ENCODE measurements at places on chromosomes 1 and 21.

GRCh38 chr1:164765992-164766720, 207.2 kb downstream of the PBX1 start:
- no peak for DNase-seq

DNA sequence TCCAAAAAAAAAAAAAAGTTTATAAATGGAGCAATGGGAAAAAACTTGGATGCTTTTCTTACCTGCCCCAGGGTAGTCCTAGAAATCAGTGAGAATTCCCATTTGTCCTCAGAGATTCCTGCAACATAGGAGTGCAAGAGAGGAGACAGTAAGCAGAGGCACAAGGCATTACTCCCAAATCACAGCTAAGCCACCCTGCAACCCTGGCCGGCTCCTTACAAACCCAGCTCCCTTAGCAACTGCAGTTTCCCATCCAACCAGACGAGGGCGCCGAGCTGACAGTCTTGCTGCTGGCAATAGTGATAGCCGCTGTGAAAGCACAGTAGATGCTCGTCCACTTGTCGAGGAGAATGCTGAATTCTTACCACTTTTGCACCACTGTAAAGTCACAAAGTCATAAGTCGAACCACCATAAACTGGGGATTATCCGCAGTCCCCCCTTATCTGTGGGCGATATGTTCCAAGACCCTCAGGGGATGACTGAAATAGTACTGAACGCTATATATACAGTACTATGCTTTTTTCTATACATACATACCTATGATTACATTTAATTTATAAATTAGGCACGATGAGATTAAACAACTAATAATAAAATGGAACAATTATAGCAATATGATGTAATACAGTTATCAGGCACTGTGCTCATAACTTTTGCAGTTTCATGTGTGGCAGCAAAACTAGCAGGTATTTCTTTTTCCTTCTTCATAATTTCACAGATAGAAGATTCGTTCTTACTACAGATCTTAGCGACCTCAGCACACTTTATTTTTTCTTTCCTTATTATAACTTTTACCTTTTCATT, 6.0 kb upstream of the PITHD1 start:
- DNase-seq = peak; percentile 71

- DNase-seq = no peak
Observed at GRCh38 chr1:2226525-2227345, 1.4 kb upstream of the SKI start.

- DNase-seq = no peak
Observed at GRCh38 chr1:109255097-109255651, 5.8 kb downstream of the CELSR2 start.

- no peak for DNase-seq
Observed at GRCh38 chr1:43439781-43440180, 13.9 kb downstream of the HYI start.

DNA sequence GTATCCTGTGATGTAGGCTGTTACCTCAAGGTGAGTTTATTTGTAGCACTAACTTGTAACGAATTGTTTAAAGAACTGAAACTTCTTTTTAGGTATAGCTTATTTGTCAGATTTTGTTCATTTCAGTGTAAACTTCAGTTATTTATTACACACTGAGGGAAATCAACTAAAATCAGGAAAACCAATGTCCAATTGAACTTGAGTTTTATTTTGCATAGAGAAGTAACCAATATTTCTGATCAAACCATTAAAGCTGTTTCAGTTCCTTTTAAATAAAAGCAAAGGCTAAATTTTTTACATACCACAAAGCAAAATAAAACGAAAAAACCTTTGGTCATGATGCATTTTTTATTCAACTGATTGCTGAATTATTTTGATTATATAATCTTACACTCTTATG, 103.6 kb downstream of the CAMTA1 start:
- DNase-seq = no peak

- DNase-seq = peak; percentile 8
Observed at GRCh38 chr1:8004803-8005573, 21.1 kb downstream of the ERRFI1 start.

DNA sequence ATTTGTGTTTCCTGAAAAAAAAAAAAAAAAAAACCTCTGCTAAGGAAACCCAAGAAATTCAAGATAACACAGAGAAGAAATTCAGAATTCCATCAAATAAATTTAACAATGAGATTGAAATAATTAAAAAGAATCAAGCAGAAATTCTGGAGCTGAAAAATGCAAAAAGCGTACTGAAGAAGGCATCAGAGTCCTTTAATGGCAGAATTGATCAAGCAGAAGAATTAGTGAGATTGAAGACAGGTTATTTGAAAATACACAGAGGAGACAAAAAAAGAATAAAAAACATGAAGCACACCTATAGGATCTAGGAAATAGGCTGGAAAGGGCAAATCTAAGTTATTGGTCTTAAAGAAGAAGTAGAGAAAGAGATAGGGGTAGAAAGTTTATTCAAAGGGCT, 38.2 kb downstream of the NME7 start:
- DNase-seq = no peak

DNA sequence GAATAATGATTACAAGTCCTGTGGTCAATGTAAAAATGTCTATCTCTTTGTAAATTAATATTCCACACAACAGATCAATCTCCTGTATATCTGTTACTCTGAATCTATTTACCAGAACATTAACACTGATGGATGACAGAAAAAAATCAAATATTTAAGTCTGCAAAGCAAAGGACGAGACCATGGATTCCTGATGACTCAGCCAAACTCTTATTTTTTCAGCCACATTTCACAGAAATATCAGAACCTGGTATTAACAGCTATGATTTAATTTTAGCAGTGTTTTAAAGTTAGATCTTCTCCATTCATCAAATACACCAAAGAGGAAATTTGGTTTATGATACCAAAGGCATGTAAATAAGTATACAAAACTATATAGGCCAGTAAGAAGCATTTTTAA, 46.1 kb downstream of the FAF1 start:
- no peak for DNase-seq

- DNase-seq = no peak
Observed at GRCh38 chr21:33658919-33659567, 16.7 kb downstream of the ITSN1 start.

- DNase-seq = peak; percentile 60
Observed at GRCh38 chr1:51214615-51215131, 21.4 kb upstream of the RNF11 start.

DNA sequence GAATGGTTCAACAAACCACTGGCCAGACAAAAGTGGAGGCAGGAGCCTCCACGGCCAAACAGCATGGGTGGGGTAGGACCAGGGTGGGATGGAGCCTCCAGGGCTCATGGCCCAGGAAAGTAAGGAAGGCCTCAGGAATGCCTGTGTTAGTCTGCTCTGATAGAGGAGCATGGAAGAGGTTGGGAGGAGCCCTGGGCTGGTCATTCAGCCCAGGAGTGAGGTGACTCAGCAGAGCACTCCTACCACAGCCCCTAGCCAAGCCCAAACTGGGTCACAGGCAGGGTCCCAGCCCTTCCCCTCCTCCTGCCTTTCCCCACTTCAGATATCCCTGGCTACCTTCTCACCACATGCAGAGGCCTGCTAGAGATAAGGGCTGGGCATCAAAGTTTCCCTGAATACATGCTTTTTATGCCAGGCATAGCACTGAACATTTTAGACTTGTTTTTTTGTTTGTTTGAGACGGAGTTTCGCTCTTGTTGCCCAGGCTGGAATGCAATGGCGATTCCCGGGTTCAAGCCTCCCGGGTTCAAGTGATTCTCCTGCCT, 3.1 kb upstream of the SHISA4 start:
- no peak for DNase-seq

- no peak for DNase-seq
Observed at GRCh38 chr21:34147792-34148418, 74.5 kb downstream of the MRPS6 start.

DNA sequence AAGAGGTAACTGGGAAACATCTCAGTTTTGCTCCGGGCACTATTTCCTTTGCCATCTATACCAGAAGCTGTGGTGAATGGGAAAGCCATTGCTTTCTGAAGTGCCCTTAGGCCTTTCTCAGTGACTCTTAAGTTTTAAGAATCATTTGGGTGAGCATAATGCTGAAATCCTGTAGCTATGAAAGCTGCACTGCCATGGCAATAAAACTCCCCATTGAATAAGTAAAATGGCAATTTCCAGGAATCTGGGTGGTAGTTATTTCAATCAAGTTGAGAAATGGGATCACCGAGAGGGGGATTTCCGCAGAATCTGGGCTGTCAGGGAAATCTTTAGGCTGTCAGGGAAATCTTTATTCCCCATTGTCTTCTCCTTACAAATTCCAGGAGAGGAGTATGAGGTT, 26.8 kb upstream of the MACF1 start:
- no peak for DNase-seq

DNA sequence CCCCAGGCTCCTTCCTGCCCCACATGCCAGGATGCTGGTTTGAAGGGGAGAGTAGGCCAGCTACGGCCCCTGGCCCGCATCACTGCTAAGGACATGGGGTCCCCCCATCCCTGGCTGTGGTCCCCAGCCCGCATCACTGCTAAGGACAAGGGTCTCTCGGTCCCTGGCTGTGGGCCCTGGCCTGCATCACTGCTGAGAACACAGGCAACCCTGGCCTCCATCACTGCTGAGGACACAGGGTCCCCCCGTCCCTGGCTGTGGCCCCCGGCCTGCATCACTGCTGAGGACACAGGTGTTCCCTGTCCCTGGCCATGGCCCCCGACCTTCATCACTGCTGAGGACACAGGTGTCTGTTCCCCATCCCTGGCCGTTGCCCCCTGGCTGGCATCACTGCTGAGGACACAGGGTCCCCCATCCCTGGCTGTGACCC, 448 bp upstream of the OBSCN start:
- DNase-seq = no peak

- DNase-seq = no peak
Observed at GRCh38 chr1:69611316-69611715, 43.6 kb downstream of the LRRC7 start.

DNA sequence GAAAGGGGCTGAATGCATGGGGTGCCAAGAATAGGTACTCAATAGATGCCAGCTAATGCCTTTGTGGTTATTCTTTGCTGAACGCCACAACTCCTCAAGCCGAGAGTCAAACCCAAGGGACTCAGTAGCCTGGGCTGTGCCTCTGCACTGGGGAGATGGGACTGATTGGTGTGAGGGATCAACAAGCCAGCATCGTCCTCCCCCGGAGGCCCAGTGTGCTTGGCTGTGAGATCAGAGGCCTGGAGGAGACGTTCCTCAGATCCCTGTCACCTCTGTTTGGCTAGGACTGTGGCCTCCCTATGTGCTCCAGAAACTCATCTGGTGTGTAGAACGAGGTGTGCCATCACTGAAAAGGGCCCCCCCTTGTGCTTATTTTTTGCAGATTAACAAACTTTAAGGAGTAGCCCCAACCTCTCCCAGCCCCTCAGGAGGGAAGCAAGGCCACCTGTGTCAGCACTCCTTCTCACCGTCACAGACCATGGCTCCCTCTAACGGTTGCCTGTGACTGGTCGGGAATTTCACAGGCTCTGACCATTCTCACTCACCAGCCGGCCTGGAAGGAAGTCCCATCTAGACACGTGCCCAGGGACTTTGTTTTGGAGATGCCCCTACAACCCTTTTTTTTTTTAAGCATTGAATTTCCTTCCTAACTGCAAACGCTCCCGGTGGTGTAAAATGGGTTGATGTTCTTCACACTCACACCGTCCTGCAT, 194.0 kb upstream of the VAMP3 start:
- no peak for DNase-seq

- peak; percentile 32 for DNase-seq
Observed at GRCh38 chr1:109895720-109896504, 14.7 kb upstream of the CSF1 start.

DNA sequence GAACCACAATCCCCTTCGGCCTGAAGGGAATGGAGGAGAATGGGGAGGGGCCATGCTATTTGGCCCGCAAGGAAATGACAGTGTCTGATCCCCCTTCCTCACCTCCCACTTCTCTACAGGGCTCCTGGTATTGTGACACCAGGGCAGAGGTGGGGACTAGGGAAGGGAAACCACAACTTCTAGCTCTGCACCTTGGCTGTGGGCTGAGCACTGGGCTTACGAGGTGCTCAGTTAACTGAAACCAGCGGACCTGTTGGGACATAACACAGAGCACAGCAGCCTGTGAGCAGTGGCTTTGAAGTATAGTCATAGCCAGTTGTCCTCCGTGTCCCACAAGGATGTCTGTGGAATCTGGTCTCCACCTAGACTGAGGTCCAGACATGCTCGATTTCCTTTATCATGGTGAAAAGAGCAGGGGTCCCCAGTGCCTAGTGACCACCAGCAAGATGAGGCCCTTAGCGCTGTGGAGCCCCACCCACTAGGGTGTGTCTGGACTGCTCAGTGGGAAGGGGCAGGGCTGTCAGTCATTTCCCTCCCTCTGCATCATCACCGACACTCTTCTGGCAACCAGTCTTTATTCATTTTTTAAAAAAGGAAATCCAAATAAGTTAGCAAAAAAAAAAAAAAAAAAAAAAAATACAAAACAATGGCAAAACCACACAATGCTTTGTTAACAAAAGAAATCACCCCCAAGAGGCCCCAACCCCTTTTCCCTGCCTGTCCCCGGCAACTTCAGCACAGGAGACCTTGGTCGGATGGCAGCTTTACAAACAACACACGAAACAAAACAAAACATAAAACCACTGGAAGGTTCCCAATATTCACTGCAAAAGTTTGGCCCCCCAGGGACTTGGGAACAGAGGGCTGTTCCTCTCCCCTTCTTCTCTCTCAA, 3.0 kb downstream of the MYOG start:
- DNase-seq = no peak

- no peak for DNase-seq
Observed at GRCh38 chr1:206486995-206487788, 16.9 kb downstream of the IKBKE start.

GRCh38 chr21:45104560-45104959, 30.2 kb downstream of the ADARB1 start:
- no peak for DNase-seq

- DNase-seq = no peak
Observed at GRCh38 chr1:236536540-236536939, 12.8 kb downstream of the LGALS8 start.

DNA sequence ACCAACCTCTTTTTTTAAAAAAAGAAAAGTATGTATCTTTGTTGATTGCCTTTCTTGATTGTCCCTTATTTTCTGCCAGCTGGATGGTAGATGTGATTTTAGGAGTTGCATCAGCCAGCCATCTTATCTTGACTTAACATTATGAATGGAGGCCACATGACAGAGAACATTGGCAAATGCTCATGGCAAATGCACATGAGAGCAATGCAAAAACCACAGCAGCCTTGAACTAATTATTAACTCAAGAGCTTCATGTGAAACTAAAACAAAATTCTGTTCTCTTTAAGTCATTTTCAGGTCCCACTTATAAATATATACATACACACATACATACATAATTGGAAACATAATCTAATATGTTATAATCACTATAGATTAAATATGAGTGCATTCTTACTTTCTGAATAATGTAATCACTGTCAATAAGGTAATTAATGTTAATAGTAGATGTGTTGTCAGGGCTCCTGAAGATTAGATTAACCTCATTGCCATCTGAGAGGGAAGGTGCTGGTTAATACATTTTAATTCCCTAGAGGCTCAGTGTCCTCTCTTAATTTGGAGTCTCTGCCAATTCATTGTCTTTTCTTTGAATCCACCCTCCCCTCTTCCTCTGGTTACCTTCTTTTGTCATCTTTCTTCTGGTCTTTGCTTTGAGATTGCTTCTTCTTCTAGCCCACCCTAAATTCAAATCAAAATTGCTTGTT, 962.2 kb downstream of the ADGRL2 start:
- no peak for DNase-seq
